ENCODE measurements at places on chromosomes 16 and 17.

GRCh38 chr17:34006126-34006525, 249.0 kb upstream of the CCL2 start:
- peak; percentile 72 for DNase-seq

DNA sequence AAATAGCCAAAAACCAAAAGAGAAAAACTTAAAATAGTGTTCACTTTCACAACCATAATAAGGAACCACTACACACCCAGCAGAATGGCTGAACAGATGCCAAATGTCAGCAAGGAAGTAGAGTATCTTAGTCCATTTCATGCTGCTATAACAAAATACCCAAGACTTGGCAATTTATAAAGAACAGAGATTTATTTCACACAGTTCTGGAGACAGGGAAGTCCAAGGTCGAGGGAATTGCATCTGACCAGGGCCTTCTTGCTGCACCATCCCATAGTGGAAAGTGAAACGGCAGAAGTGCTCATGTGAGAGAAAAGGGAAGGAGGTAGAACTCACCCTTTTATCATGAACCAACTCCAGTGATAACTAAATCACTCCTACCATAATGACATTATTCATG, 33.8 kb upstream of the CCL22 start:
- DNase-seq: no peak

GRCh38 chr16:66958857-66959703, 2.0 kb upstream of the CES3 start:
- no peak for DNase-seq

GRCh38 chr17:13346081-13346533, 255.6 kb downstream of the HS3ST3A1 start:
- DNase-seq: no peak

DNA sequence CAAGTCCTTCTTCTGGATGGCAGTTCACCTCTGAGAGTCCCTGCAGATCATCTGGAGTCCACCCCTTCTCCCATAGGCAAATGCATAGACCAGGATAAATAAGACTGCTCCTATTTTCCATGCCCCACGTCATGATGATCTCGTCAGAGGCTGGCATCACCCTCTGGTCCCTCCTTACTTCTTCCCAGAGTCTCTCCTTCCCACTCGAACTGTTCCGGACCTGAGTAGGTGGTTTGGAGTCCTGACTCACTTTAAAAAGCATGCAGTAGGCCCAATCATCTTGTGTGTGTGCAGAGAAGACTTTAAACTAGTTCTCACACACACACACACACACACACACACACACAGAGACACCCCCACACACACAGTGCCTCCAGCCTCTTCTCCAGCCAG, 72.0 kb downstream of the SOX9 start:
- DNase-seq: no peak

GRCh38 chr17:57727630-57728175, 17.4 kb downstream of the CCDC182 start:
- DNase-seq: no peak

GRCh38 chr17:48954300-48954755, 9.7 kb upstream of the SNF8 start:
- DNase-seq: no peak

DNA sequence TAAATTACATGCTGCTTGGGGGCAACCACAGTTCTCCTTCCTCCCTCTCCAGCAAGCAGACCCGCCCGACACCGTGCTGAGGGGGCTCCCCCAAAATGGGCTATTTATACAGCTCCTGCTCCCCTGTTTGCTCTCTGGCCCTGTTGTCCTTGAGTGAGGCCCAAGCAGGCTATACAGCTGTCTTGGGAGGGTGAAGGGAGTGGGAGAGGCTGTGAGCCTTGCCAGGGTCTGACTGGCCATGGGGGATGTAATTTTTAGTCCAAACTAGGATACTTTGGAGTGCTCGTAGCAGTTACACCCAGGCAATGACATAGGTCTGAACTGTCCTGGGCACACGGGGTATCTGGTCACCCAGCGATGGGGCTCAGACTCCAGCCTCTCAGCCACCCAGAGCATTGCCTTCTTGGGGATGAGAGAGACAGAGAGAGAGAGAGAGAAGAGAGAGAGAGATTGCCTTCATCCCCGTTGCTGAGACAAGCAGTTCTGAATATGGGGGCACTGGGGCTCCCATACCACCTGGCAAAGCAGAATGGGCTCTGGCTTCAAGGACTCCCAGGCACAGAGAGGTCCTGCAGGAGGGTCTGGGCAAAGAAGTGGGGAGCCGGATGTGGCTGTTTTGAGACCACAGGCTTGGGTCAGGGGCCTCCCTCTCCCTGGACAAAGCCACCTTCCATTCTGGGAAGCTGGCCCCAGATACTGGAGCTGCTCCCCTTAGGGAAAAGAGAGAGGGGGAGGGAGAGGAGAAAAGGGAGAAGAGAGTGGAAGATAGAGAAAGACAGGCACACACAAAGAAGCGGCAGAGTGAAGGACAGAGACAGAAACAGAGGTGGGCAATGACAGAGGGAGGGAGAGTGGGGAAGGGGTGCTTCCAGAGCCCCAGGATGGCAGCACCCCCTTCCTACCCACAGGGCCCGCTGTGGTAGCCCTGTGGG, 10.7 kb upstream of the TMEM92 start:
- DNase-seq: peak; percentile 38

DNA sequence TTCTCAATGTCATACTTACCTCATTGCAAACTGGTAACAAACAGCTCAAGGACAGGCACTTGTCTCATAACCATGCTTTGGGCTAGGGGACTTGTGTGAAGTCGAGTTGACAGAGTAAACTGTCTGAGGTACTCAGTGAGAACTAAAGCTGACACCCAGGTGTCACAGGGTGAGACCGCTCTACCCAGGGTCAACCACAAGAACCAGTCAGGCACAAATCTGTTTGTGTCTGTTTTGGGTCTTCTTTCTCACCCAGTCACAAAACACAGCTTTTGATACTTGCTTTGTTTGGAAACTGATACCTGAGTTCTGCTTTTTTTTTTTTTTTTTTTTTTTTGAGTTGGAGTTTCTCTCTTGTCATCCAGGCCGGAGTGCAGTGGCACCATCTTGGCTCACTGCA, 161.1 kb downstream of the STX8 start:
- DNase-seq: no peak

- DNase-seq: no peak
Measured at GRCh38 chr17:82408288-82408937, 9.7 kb upstream of the HEXD start.

- no peak for DNase-seq
Measured at GRCh38 chr17:64788286-64789060, 126.4 kb upstream of the SMURF2 start.

DNA sequence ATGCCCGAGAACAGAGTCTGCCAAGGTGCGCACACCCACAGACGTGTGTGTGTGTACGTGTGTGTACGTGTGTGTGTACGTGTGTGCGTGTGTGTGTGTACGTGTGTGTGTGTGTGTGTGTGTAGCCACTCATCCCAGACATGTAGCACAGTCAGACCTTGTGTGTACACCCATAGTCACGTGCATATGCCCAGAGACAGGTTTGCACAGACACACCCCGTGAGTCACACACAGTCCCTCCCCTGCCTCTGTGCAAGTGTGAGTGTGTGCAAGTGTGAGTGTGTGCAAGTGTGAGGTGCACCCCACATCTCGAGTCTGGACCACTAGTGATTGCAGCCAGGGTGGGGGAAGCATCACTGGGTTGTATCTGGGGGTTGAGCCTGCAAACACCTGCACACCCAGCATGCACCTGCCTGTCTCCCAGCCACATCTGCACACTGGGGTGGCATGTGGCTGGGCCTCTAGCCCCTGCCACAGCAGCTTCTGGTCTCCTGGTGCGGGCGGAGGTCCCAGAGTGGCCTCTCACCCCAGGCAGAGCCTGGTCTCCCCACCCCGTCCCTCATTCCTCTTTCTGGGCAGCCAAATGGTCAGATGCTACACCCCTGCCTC, 23.6 kb downstream of the BAHCC1 start:
- DNase-seq: no peak
